CD4-positive, alpha-beta memory T cell (primary cell): ENCODE measurements at places on chromosomes 5 and 9. TPM values are rescaled to one million over a fixed set of nuclear protein-coding genes. Genes with fewer than 3 reads are reported as not detected.

GRCh38 chr5:148145916-148146315 is 22.4 kb upstream of the SPINK14 start:
- no peak for DNase-seq

GRCh38 chr5:54309276-54309675 is 1.1 kb downstream of the ARL15 start:
- DNase-seq: no peak

- DNase-seq: no peak
Observed at GRCh38 chr5:436641-436975, 6.4 kb upstream of the EXOC3 start.

DNA sequence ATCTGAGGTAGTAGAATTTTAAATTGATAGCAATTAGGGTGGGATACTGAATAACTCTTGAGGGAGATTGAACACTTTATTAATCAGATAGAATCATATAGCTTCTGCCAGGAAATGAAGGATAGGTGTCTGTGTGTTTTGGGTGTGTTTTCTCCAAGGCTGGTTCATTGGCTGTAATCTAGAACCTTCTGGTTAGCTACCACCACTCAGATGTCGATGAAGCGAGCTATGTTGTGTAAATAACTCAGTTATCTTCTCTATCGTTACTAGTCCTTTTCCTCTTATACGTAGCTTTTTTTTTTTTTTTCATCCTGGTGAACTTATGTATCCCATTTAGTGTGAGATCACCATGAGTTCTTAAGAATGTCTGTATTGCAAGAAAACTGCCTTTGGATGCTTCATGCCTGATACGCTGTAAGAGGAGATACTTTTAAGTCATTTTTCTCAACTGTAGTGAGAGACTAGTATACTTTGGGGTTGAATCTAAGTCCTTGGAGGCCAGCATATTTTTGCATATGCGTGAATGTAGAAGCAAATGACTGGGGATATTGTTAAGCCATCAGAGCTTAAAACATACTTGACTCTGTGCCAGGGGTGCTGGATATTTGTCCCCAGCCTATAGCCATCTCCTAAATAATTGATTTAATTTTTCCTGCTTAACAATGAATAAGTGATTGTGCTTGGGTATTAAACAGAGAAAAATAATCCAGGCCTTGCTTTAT is 2.1 kb downstream of the TNFAIP8 start:
- peak; percentile 43 for DNase-seq

DNA sequence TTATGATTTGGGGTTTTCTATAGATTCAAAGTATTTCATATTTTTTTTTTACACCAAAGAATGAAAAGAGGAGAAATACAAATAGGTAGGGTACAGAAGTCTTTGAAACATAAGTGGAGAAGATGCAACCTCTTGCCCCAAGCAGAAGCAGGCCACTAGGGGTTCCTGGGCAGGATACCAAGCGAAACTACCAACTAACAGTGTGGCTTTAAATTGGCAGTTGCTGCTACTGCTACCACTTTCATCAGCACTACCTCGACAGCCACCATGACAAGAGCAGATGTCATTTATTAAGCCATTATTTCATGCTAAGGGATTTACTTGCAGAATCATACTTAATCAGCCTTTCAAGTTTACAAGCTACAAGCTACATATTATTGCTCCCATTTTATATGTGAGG is 288.1 kb downstream of the NR3C1 start:
- no peak for DNase-seq

- no peak for DNase-seq
Observed at GRCh38 chr5:92567831-92568450, 1013.1 kb downstream of the NR2F1-AS1 start.

GRCh38 chr9:105361873-105362272 is 86.0 kb upstream of the FSD1L start:
- DNase-seq: no peak

GRCh38 chr5:175887463-175887862 is 16.1 kb downstream of the CPLX2 start:
- DNase-seq: no peak

- DNase-seq: no peak
Observed at GRCh38 chr5:89827359-89827758, 582.2 kb downstream of the CETN3 start.

GRCh38 chr9:79362100-79363081 is 209.4 kb upstream of the TLE4 start:
- no peak for DNase-seq

- DNase-seq: no peak
Observed at GRCh38 chr9:98833090-98833956, 25.9 kb downstream of the GALNT12 start.

DNA sequence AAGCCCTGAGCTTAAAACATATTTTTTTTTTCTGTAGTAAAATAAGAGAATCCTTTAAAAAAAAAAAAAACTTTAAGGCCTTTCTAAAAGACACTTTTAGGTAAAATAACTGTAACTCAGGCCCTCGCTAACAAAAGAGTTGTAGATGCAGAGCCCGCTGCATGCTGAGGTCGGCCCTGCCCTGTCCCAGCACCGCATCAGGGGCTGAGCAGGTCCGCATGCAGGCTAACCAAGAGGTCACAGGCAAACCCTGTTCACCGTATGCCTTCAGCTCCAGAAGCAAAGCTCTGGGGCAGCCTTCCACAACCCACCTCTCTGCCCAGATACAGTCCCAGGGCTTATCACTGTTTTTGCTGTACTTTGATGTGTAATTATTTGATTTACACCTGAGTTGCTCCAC is 216.1 kb downstream of the GNA14 start:
- no peak for DNase-seq

GRCh38 chr5:145946112-145946861 is 9.9 kb downstream of the SH3RF2 start:
- no peak for DNase-seq

GRCh38 chr5:145554399-145554798 is 280.7 kb downstream of the PRELID2 start:
- DNase-seq: no peak

GRCh38 chr5:87115839-87116364 is 151.8 kb upstream of the RASA1 start:
- DNase-seq: no peak

DNA sequence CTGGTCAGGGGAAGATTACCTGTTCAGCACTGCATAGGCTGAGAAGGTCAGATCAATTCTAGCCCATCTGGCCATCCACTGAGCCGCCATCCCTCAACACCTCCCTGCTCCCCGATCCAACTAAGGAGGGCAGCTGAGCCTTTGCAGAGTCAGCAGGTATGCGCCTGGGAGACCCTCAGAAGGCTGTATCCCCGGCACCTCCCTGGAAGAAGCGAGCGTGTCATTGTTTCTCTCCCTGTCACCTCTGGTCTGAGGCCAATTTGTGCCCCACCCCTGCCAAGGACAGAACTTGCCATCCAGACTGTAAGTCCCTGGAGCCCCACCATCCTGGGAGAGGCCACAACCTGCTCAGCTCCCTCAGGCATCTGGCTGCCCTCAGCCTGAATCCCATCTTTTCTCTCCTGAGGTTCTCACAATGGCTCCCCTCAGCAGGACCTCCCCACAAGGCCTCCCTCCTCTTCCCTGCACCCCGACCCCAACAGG is 2.6 kb downstream of the CLTB start:
- DNase-seq: no peak

DNA sequence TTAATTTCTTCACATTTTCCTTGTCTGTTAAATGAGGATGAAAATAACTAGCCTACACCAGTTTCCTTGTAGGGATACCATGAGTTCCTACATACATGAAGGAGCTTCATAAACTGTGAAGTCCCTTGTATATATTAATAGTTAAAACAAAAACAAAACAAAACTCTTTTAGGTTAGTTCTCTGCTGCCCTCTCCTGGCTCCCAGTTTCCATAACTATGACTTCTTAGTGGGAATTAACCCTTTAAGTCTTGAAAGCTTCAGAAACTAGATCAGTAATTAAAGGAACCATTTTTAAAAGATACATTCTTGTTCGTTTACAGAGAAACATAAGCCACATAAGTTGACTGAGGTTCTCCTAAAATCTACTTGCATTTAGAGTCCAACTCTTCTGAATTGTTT is 500.0 kb upstream of the C9orf72 start:
- no peak for DNase-seq

DNA sequence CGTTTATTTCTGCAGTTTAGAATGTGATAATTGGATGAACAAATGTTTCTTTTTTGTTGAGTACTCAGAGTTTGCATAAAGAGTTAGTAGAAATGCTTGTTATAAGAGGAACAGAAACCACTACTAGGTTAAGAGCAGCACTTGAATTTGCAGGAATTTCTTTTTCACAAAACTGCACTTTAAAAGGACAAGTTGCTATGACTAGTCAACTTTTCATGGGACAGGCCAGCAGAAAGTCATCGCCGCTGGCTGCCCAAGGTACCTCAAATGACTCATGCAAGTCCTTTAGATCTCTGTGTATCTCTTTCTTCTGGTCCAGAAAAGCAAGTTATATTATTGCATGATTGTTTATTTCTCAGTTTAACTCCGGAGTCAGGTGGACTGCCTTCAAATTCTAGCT is 97.3 kb upstream of the HMHB1 start:
- no peak for DNase-seq

- no peak for DNase-seq
Observed at GRCh38 chr9:29511680-29512079, 1938.4 kb upstream of the C9orf72 start.

DNA sequence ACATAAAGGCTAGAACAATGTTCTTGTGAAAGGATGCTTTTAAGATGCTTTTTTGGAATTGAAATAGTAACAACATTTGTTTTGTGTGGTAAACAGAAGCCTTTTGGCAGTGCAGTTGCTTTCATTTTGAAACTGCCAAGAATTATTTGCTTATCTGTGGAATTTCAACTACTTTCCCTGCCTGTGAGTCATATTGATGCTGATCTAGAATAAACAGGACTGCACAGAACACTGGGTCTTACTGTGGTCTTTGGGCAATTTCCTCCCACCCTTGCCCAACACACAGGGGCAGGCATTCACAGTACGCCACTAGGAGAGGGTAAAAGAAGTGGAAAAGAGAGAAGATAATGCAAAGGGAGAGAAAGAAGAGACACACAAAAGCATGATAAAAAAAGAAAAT is 483.7 kb downstream of the ELAVL2 start:
- no peak for DNase-seq

- no peak for DNase-seq
Observed at GRCh38 chr9:20636888-20637440, 14.7 kb upstream of the MLLT3 start.

DNA sequence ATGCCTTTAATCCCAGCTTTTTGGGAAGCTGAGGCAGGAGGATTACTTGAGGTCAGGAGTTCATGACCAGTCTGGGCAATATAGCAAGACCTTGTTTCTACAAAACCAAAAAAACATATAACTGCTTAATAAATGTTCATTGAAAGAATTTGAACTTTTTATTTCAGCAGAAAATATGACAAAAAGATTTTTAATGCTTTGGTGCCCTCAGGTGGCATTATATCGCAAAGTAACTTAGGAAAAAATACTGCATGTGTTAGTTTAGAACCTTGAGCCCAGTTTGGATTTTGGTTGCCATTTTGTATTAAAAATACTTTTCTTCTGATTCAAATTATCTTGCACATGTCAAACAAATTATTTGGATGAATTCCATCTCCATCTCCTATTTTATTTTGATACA is 103.2 kb downstream of the GPBP1 start:
- DNase-seq: no peak

GRCh38 chr9:79433703-79434102 is 138.1 kb upstream of the TLE4 start:
- no peak for DNase-seq

- DNase-seq: no peak
Observed at GRCh38 chr5:107604990-107605389, 65.7 kb downstream of the EFNA5 start.

GRCh38 chr9:72383978-72384709 is 19.1 kb upstream of the ZFAND5 start:
- no peak for DNase-seq

- no peak for DNase-seq
Observed at GRCh38 chr5:54785729-54786591, 199.4 kb downstream of the ESM1 start.

DNA sequence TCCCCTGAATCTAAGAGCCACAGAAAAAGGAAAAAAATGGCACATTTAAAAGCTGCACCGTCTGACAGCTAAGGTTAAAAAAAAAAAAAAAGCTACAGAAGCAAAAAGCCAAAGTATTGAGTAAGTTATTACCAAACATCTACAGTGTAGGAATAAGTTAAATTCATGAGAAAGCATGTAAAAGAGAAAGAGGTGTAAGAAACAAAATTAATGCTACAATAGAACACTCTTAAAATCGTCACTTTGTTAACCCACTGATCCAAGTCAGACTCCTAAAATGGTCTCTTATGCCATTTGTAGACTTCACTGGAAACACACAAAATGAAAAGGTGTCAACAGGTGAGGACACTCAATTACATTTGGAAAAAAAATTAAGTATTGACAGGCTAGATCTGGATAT is 120.2 kb downstream of the SSBP2 start:
- no peak for DNase-seq

GRCh38 chr9:130321539-130321938 is 56.0 kb downstream of the HMCN2 start:
- DNase-seq: no peak

DNA sequence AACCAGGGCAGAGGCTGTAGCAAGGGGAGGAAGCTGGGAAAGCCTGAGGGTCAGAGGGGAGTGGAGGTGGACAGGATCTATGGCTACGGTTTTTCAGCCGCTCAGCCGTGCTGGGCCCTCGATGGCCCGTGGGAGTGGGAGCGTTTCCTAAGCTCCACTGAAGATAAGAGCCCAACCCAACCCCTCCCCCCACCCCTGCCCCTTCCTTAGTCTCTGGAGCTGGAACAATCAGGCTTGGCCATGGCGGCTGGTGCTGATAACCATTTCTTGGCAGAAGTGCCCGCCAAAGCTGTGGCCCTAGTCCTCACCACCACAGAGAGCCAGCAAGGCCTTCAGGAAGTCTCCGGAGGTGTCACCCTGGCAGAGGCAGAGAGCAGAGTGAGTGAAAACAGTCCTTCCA is 20.3 kb upstream of the TNIP1 start:
- DNase-seq: no peak

DNA sequence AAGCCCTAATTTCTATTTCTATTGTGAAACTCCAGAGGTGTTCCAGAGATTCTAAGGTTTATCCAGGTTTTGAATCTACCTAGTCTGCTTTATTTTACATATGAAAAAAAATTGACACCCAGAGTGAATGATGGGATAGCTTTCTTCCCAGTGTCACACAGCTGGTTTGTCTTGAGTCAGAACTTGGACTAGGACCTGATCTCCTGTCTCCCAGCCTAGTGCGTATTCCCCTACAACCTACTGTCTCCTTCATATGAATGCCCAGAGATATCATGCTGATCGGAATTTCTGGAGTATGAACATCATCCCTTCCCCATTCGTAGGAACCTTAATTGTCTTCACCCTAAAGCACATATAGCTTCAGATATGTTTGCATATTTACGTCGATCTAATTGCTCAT is 524.2 kb downstream of the SPATA31D1 start:
- no peak for DNase-seq

GRCh38 chr5:15693382-15693728 is 193.4 kb downstream of the FBXL7 start:
- no peak for DNase-seq

The LECT2 gene
- total RNA-seq: not detected

The C5orf58 gene
- not detected for total RNA-seq

The ZNF782 gene
- total RNA-seq: 14.2 TPM

The FYB1 gene
- total RNA-seq: 596 TPM

The PNPLA7 gene
- total RNA-seq: 15.5 TPM

The PTPN3 gene
- not detected for total RNA-seq

The BTNL3 gene
- total RNA-seq: not detected

The SH3TC2 gene
- not detected for total RNA-seq

The NEURL1B gene
- 0.08 TPM for total RNA-seq

The PCDHA9 gene
- not detected for total RNA-seq

The GLRA1 gene
- not detected for total RNA-seq

The CA9 gene
- not detected for total RNA-seq

The PCDHB16 gene
- not detected for total RNA-seq

The TOPORS gene
- 24.6 TPM for total RNA-seq

The DUSP1 gene
- 18.0 TPM for total RNA-seq

The GLDC gene
- not detected for total RNA-seq

The PHF24 gene
- total RNA-seq: not detected
